AG09309 (cell line): ENCODE measurements at places on chromosomes 6 and 20.

DNA sequence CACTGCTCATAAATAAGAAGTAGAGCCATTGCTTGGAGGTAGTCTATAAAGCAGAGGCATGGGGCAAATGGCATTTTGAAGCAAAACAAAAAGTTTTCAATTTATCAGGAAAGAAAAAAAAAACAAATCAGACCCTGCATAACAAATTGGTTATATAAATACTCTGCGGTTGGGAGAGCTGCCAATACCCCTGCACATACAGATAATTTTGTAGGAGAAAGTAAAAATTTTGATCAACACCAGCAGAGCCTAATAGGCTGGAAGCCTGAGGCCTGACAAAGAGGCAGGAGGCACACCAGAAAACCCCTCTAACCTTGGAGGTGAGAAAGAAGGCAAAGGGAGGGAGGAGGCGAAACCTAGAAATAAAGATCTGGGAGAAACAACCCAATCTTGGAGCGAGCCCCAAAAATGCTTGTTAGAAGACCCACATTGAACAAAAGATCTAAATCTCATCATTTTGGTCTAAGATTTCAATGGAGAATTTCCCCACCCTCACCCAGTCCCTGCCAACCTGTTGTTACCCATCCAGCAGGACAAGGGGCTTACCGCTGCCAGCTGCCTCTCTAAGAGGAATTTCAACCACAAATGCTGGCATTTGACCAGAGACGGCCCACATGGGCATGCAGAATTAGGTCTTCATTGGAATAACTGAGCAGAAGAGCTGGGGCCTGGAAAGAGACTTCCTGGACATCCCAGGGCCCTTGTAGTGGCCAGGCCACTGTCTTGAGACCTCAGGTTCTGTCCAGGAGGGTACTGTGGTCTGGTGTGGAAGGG, 28.4 kb downstream of the FOXA2 start:
- DNase-seq: no peak

- DNase-seq: no peak
Observed at GRCh38 chr6:624979-625378, 31.9 kb downstream of the HUS1B start.

DNA sequence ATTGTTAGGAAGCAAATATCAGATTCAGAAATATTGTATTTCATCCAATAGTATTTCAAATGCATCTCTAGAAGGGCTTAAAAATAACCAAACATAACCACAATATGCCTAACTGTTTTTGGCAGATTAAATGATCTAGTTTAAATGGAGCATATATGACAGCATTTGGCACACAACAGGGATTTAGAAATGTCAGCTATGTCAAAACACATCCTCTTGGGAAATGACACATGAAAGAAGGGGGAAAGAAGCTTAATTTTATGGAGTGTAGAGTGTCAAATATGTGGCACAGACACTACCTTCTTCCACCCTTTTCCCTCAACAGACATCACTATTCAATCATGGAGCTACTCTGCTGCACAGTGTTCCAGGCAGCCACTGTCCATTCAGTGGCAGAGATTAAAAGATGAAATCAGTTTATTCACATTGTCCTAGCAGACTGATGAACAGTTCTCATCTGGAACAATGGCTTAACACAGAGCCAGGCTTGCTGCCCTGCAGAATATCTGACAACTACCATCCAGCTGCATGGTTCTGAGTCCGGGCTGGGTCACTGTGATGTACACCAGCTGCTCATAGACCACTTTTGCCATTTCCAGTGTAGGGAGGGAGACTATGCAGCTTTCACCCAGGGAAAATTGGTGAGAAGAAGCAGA, 349.8 kb downstream of the DHX35 start:
- no peak for DNase-seq

- no peak for DNase-seq
Observed at GRCh38 chr6:43744931-43745727, 24.9 kb upstream of the VEGFA start.

GRCh38 chr20:50251992-50252511, 61.4 kb downstream of the CEBPB start:
- peak; percentile 29 for DNase-seq

- no peak for DNase-seq
Observed at GRCh38 chr6:140203661-140204147, 829.3 kb upstream of the CITED2 start.

- no peak for DNase-seq
Observed at GRCh38 chr6:69622924-69623323, 173.9 kb downstream of the LMBRD1 start.

DNA sequence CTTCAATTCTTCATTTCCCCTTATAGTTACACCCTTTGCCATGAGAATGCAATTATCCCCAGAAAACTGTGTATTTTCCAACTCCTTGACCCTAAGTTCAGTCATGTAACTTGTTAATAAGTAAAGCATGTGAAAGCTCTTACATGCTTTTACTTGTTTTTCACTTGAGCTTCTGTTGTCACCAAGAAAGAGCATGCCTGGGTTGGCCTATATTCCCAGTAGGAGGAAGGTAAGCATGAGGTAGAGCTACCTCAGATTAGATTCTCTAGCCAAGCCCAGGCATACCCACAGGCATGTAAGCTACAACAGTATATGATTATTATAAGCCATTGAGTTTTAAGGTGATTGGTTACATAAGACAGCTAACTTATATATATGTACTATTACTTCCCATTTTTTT, 101.7 kb upstream of the SMLR1 start:
- no peak for DNase-seq

- no peak for DNase-seq
Observed at GRCh38 chr6:136284909-136285308, 4.7 kb downstream of the BCLAF1 start.

- DNase-seq: no peak
Observed at GRCh38 chr6:14681699-14682487, 564.0 kb upstream of the JARID2 start.

DNA sequence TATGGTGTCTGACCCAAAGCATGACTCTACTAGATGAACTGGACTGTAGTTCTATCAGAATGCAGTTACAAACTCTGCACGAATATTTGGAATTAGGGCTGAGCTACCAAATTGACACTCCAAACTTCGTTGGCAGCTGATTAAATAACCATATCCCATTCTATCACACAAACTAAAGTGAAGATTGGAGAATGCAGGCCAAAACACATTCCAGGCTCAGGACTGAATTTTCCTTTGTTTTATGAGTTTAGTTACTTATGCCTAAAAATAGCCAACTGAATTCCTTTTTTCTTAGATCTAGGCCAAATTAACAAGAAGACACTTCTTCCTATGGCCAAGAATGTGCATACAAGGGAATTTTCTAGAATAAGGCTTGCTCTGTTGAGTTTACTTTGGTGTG, 9.7 kb upstream of the KIAA0408 start:
- no peak for DNase-seq

GRCh38 chr20:45518282-45518681, 2.9 kb upstream of the SPINT3 start:
- DNase-seq: no peak

DNA sequence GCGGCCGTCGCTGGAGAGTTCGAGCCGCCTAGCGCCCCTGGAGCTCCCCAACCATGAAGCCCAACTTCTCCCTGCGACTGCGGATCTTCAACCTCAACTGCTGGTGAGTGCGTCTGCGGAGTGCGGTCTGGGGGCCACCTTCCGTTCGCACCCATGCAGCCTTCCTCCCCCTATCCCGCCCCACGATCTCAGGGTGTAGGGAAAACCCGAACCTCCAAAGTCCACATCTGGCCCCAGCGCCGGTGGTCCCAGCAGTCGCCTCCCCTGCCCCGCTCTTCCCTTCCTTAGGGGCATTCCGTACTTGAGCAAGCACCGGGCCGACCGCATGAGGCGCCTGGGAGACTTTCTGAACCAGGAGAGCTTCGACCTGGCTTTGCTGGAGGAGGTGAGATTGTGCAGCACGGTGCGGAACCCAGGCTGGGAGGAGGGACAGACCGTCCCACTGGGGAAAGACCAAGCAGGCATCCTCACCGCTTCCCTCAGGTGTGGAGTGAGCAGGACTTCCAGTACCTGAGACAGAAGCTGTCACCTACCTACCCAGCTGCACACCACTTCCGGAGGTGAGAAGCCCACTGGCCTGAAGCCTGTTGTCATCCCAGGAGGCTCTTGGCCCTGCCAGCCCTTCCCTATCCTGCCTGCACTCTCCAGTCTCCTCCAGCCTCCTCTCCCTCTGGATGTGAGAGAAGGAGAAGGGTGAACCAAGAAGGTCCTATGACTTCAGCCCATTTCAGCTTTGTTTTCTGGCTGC, 719 bp downstream of the SMPD2 start:
- no peak for DNase-seq

DNA sequence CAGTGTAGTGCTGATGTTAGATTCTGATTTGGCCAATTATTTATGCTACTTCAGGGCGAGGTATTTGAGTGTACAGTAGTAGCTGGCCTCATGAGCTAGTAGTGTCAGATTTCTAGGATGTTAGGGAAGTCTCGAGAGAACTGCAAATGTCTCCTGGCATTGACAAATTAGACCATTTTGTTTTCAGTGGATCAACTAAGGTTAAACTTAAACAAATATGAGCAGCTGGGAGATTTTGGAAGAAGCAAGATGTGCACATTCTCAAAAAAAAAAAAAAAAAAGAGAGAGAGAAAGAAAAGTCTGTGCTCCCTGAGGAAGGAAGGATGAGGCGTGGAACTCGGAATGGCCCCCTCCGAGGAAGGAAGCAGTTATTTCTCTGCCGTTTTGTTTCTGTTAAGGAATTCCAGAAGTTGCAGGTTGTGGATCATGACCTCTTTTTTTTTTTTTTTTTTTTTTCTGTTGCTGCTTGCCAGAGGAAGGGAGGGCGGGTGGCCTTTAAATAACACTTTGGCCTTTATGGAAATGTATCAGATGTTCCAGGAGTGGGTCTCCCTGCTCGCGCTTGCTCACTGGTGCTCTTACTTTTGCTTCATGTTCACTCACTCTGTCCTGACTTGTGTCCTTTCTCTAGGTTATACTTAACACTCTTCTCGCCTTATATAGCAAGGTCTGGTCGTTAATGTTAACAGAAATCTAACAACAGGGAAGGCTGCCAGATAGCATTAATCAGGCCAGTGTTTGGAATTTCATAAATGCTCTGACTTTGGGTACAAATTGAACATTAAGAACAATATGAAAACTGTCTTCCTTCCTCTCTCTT, 124.4 kb downstream of the TCP11 start:
- DNase-seq: no peak

DNA sequence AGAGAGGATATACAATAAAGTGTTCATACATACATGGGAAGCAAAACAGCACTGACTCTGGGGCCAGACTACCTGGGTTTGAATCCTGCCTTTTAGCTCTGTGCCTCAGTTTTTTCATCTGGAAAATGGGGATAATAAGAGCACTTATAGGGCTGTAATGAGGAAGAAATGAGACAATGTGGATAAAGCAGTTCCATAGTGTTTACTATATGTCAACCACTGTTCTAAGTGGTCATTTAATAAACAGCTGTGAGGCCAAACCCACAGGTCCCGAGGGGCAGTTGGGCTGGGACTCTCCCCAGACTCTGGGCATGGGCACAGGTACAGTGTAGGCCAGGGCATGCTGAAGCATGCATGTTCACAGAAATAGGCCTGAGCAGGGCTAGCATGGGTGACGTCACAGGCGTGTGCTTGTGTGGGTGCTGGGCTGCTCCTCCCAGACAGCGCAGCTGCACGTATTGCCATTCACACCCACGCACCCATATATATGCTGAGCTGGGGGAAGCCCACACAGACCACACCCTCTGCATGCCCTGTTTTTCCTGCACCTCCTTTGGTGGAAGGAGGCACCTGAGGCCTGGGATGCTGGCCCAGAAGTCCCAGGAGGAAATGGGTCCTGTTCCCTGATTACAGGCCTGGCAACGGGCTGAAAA, 3.5 kb upstream of the PLCG1 start:
- no peak for DNase-seq

DNA sequence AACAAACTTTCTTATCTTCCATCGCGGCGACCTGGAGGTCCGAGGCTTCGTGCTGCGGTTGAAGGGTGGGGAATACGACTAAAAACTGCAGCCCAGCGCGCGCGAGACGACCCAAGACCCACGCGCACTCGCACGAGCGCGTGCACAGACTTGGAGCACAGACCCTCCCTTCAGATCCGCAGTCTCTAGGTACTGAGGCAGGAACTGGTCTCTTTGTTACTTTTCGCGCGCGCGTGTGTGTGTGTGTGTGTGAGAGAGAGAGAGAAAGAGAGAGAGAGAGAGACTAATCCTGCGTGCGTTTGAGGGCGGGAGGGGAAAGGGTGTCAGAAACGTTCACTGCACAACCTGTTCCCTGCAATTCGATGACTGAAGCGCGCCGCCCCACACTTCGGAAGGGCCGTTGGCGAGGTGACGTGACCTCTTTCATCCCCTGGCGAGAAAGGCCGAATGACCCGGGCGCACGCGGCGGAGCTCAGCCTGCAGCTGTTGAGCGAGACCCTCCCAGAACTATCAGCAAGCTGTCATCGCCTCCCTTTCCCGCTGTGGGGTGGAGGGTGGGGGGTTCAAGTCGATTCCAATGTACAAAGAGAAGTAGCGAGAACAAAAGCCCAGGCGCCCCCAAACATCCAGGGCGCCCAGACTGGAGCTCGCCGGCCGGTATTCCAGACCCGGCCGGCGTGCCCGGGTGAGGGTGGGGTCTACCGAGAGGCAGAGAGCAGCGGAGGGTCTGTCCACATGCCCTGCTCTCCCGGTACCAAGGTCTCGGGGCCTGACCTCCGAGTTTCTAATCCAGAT, 1.5 kb upstream of the TUBB2B start:
- no peak for DNase-seq

- no peak for DNase-seq
Observed at GRCh38 chr6:117459204-117459944, 23.1 kb upstream of the DCBLD1 start.

DNA sequence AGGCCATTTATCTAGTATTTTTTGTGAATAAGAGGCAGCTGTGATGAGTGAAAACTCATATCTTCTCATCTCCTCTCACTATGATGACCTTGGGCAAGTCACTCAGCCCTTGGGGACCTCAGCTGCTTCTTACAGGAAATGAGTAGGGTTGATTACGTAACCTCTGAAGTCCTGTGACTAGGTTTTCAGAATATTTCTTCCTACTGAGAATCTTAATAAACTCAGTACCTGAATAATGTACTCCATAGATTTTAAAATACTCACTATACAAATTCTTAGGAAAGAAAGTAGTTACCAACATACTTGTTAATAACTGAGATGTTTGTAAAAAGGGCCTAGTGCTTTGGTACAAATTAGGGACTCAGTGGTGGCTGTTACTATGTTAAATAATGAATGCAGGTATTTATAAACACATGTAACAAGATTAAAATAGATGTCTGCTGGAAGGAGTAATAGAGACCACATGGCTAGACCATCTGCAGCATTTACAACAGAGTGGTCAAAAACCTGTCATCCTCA, 60.9 kb downstream of the RPRD1B start:
- no peak for DNase-seq

- DNase-seq: no peak
Observed at GRCh38 chr6:14309516-14309915, 191.9 kb downstream of the CD83 start.
